ENCODE measurements at places on chromosomes 13 and 19.

DNA sequence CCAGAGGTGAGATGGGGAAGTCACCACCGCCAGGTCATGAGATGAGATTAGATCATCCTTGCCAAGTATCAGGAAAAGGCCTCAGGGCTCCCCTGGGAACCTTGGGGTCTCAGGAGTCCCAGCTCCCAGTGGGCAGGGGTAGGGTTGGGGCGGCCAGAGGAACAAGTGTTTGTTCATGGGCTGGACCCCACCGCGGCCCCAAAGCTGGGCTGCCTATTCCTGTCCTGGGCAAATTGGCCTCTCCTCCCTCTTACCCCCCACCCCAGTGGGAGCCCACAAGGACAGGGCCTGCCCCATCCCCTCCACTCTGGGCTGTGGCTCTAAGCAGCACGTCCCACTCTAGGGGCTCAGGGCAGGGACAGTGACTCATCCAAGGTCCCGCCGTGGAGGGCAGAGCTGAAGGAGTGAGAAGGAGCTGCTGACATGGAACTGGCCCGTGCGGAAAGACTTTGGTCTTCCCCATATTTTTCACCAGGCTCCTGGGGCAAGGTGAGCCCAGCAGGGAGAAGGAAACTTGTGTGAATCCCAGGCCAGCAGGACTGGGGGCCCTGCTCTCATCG is 4.0 kb upstream of the HCN2 start:
- DNase-seq: no peak

DNA sequence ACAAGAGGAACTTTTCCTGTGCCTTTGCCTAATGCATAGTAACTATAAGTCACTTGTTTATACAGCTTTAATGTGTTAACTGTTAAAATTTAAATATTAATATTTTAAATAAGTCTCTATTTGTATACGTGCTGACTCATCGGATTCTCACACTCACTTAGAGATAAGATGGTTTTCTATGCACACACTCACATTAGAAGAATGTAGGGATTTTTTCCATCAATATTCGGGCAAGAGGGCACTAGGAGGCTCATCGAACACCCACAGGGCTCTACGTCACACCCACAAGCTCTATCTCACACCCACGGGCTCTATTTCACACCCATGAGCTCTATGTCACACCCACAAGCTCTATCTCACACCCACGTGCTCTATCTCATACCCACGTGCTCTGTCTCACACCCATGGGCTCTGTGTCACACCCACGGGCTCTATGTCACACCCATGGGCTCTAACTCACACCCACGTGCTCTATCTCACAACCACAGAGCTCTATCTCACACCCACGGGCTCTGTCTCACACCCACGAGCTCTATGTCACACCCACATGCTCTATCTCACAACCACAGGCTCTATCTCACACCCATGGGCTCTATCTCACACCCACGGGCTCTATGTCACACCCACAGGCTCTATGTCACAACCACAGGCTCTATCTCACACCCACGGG is 73.4 kb downstream of the COL4A2 start:
- DNase-seq: no peak

GRCh38 chr19:48415395-48415794 is 21.9 kb downstream of the GRIN2D start:
- peak; percentile 64 for DNase-seq

DNA sequence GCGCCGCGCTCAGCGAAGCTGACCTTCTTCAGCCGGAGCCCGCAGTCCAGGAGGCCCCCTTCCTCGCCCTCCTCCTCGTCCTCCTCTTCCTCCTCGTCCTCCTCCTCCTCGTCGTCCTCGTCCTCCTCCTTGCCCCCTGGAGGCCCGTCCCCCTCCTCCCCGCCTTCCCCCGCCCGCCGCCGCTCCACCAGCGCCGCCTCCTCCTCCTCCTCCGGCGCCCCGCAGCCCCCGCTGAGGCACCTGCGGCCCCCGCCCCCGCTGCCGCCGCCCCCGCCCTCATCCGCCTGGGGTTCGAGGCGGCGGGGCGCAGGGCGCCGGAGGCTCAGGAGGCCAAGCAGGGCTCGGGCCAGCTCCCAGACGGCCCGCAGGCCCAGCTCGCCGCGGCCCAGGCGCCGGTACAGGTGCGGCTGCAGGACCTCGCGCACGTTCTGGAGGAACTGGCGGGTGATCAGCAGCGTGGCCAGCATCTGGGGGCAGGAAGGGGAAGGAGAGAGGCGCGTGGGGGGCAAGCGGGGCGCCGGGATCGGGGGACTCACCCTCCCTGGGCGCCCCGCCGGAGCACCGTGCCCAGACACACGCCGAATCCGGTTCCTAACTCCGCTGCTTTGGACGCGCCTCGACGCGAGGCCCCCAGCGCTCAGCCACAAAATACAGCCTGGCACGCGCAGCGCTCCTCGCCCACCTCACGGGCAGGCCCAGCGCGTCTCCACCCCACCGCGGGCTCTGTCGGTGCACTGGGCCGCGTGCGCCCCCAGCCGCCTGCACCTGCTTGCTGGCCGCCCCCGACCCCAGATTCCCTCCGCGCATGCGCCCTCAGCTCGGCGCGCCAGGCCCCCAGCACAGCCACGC is 5.9 kb downstream of the ANO8 start:
- DNase-seq: peak; percentile 50

DNA sequence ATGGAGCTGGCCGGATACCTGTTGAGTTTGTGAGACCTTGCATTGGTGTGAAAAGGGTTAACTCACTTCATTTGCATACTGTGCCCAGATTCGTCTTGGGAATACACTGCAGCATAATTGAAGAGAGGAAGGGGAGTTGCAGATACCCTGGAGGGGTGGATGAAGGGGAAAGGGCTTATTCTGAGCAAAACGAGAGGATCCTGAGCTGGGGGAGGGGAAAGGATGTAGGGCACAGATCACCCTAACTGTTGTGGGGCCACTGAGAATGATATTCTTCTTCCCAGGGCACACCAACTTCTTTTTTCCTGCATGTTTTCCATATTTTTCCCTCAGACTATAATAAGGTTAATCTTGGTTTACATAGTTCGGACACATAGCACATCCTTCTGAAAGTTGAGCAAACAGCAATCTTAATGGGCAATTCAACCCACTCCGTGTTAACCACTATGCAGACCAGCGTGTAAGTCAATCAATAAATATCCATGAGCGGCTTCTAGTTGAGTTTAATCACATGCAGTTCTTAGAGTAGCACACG is 11.7 kb upstream of the PTPRS start:
- DNase-seq: no peak

DNA sequence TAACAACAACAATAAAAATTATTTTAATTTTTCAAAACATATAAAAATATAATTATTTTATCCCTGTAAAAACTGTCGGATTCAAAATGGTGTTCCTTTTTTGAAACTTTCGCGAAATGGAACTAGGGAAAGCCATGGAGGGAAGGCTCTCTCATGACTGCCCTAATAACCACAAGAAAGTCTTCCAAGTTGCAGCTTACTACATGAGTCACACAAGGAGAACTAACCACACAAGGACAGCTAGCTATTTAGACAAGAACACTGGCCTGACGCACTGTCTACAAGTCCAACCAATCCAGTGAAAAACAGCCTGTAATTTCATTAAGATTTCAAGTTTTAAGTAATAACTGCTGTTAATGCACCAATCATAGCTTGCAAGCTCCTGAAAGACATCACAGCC is 319.2 kb upstream of the PCDH9 start:
- no peak for DNase-seq

GRCh38 chr13:102376318-102376717 is 25.5 kb downstream of the FGF14 start:
- no peak for DNase-seq

DNA sequence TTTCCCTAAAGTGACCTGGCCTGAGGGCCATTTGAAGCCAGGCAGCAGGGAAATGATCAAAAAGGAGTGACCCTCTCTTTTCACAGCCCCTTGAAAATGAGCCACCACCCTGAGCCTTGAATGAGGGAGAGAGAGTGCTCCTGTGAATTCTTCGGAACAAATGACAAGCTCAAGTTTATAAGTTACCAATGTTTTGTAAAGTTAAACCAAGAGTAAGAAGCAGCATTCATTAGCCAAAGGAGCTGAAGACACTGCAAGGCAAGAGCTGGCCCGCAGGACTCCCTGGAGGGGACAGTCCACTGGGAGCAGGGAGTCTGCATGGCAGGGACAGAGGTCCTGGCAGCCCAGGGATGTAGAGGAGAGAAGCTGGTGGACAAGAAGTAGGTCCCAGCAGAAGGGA is 16.7 kb upstream of the CCNP start:
- no peak for DNase-seq

- DNase-seq: no peak
Observed at GRCh38 chr19:35184884-35185283, 30.3 kb downstream of the FXYD5 start.

DNA sequence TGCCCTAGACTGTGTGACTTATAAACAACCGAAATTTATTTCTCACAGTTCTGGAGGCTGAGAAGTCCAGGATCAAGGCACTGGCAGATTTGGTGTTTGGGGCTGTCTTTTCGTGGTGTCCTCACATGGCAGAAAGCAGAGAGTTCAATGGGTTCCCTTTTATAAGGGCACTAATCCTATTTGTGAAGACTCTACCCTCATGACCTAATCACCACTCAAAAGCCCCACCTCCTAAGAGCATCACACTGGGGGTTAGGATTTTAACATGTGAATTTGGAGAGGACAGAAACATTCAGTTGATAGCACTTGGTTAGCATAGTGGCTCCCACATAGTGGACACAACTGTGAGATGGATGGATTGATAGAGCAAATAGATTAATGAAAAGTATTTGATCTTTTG is 21.5 kb upstream of the GPR18 start:
- no peak for DNase-seq

- DNase-seq: no peak
Observed at GRCh38 chr13:46675016-46675415, 121.9 kb downstream of the ESD start.

- no peak for DNase-seq
Observed at GRCh38 chr13:51067706-51068105, 43.4 kb downstream of the C13orf42 start.

DNA sequence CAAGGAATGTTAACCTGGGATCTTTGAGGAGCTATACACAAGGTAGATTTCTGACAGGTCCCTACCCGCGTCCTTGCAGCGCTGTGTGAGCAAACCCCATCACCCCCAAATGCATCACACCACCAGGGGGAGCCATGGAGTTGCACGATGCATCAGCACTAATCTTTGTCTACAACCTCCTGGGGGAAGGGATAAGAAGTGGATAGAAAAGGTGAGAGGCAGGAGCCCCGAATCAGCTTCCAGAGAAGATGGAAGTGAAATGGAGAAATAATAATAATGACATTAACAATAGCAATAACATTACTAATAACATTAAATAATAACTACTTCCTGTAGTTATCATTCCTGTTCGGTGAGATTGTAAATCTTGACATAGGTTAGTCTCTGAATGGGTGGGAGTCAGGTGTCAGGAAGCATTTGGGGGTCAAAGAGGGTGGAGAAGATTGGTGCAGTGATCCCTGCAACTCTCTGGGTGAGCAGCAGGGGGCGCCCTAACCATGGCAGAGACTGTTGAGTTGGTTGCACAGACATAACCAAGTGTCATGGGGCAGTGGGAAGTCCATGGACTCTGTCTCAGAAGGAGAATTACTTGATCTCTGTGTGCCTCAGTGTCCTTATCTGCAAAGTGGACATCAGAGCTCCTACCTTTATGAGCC is 16.5 kb downstream of the SIGLEC7 start:
- DNase-seq: peak; percentile 65

DNA sequence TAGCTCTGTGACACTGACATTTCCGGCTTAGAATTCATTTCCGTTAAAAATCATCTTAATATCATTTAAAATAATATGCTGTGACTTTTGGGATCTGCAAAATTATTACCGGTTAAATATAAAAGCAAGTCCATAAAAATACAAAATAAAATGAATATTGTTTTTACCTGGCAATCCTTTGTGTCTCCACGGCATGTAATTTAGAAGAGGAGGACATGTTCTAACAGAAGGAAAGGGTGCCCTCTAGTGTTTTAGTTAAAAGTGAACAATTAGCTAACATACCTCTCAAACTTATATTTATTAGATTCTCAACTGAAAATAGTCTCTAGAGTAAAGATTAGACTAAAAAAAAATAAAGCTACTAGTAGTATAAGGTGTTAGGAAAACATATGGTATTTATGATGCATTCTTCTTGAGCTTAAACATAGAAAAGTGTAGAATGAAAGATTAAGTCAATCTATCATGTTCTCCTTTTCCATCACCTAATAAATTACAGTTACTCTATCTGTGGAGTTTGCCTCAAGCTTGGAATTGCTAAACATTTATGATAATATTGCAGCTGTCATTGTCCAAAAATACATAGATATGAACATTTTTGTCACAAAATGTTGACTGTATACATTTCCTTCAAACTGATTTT is 676.7 kb upstream of the SPRY2 start:
- DNase-seq: no peak

GRCh38 chr19:40356681-40357595 is 8.4 kb downstream of the PLD3 start:
- DNase-seq: no peak

DNA sequence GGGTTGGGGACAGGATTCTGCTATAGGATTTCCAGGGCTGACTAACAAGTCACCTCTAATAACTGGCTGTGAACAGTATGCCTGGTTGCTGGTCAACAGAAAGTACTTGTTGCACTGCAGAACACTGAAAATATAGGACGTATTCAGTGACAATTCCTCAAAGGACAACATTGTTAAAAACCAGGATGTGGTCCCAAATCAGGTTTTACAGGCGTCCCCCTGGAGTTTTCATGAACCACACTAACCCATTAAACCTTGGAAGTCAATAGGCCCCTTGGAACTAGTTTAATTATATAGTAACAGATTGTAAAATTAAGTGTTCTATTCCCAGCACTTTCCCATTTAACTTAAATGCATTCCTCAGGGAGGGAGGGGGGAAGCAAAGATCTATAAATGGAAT is 495.4 kb downstream of the TBC1D4 start:
- DNase-seq: no peak

DNA sequence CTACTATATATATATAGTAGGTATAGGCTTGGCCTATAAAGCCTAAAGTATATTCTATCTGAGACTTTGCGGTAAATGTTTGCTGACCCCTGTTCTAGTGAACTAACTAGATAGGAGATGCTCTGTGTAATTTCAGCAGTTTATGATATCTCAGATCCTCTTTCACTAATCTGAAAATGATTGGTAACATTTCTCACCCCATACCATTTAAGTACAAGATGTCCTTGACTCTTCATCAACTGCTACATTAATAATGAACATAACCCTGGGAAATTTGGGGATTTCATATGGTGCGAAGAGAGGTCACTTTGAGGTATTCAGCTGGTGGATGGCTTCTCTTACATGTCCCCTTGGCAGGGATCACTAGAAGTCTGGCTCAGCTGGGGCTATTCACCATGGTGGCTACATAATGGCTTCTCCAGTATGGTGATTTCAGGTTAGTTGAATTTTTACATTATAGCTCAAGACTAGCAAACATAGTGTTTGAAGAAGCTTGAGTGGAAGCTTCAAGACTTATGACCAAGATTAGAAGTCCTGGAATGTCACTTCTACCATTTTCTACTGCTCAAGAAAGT is 103.6 kb upstream of the MYCBP2 start:
- no peak for DNase-seq

DNA sequence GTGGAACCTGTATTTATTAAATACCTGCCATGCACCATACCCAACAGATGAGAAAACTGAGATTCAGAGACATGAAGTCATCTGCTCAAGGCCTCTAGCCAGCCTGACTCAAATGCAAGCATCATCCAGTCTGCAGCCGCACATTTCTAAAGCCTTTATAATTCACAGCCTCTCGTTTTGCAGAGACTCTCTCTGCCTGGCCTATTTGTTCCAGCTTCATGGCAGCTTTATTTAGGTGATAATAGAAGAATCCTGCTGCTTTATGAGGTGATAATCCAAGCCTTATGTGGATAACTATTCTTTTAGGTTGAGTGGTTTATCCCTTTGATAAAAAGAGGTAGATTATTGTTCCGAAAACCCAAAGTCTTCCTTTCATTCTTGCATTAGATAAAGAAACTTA is 58.4 kb downstream of the OXGR1 start:
- DNase-seq: no peak
